ENCODE measurements at places on chromosomes 2 and 18.

DNA sequence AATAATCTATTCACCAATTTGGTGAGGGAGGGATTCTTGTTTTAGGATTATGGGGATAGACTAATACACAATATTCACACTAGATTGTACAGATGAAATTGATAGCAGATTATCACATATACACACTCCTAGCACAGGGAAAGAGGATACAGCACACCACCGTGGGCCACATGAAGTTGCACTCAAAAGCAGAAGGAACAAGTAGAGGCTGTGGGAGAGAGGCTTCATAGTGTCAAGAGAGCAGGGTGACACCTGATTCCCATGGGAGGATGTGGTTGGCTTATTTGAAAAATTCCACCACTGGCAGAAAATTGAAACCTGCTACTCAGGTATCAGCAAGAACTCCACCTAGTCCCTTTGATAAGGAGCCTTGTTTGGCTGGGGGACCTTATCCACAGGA is 395.6 kb downstream of the SPAG16 start:
- no peak for DNase-seq

- DNase-seq = no peak
Observed at GRCh38 chr2:179936654-179937053, 70.4 kb downstream of the CWC22 start.

GRCh38 chr18:12420821-12421421 is 13.2 kb downstream of the PRELID3A start:
- DNase-seq = no peak

DNA sequence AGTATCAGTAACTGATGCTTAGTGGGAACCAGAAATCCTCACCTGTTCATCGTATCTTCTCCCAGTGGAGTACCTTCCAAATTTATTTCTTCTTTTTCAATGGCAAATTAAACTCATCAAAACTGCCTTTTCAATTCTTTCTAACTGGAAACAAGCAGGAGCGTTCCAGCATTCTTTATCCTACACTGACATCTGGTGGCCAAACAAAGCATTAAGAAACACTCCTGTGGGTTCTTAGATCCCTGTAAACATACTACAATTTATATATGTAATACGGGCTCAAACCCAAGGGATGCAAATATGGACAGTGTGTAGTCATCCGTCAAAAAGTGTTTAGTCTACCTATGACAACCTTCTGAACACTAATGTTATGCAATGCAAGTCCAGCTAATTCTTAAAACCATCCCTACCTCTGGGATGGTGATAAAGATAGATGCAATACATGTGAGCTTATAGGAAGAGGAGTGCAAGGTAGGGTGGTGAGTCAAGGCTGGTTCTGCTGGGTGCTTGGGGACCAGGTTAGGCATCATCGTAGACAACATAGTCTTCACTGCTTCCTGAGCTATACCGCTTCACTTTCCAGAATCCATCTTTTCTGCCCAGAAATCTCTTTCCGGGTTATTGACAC is 375.0 kb downstream of the CTNNA2 start:
- DNase-seq = peak; percentile 29

- no peak for DNase-seq
Observed at GRCh38 chr2:119435081-119435952, 3.7 kb downstream of the TMEM37 start.

DNA sequence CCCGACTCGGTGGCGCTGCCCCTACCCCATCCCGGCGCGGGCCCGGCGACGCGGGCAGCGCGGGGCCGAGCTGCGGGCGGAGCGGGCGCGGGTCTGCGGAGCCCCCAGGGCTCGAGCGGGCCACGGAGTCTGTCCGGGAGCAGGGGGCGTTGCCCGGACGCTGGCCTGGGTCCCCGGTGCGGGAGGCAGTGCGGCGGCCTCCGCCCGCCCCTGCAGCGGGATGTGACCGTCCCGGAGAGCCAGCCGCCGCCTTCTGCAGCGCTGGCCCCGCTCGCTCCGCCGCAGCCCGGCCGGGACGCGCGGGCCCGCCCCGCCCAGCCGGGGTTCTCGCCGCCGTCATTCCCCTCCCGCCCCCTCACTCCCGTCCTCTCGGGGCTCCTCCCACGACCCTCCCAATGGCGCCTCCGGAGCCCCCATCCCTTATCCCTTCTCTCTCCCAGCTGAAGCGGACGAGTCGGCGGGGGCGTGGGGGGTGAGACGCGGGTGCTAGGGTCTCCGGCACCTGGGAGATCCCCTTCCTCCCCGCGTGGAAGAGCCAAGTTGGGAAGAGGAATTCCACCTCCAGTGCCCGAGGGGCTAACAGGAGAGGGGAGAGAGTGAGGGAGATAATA is at the start of gene FNDC4:
TSS of gene FNDC4 (minus strand) at position 257 of the 611 bp plus-strand sequence. CDS start 521 bp downstream, outside the sequence.
- peak; percentile 47 for DNase-seq

DNA sequence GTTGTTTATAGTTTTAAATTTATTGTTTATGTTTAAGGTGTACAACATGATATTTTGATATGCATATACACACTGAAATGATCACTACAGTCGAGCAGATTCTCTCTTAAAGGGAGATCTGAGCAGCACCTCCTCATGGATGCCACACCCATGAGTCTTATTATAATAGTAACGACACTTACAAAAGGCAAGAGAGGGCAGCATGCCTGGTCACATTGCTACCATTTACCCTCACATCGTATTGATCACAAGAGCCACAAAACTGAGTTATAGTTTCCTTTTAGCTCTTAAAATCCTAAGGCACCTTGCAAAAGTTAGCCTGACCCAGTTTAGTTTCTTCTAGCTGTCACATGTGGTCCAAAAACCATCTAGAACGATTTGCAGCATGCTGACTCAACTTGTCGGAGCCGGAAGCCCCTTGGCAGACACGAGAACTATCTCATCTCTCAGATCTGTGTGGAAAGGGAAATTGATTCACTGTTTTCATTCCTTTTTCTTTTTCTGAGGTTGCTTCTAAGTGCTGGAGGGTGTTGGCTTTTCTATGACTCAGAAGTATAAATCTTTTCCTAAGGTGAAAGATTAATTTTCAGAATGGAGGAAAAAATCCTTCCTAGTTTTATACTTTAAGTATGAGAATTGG is 85.3 kb downstream of the CDC42EP3 start:
- peak; percentile 28 for DNase-seq

- DNase-seq = no peak
Observed at GRCh38 chr18:54260396-54261072, 8.8 kb upstream of the POLI start.

DNA sequence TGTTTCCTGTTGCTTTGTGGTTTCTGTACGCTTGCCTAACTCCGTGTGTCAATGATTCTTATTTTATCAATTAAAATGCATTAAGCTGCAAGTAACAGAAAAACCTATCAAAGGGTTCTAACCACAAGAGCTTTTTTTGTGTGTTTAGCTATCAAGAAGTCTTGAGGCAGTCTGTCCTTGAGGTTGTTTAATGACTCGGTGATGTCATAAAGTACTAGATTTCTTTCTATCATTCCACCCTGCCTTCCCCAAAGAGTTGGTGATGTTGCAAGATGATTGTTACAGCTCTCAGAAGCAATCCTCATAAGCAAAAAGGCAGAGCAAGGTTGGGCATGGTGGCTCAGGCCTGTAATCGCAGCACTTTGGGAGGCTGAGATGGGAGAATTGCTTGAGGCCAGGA is 51.9 kb upstream of the SPTBN1 start:
- DNase-seq = no peak

- peak; percentile 44 for DNase-seq
Observed at GRCh38 chr2:191171708-191172355, 21.0 kb upstream of the STAT4 start.

- DNase-seq = no peak
Observed at GRCh38 chr18:41681138-41681880, 273.7 kb upstream of the PIK3C3 start.

- no peak for DNase-seq
Observed at GRCh38 chr18:78814766-78815165, 164.9 kb upstream of the SALL3 start.

- DNase-seq = no peak
Observed at GRCh38 chr2:191478799-191479679, 198.9 kb upstream of the NABP1 start.

- DNase-seq = no peak
Observed at GRCh38 chr18:48300463-48300961, 108.7 kb downstream of the ZBTB7C start.

GRCh38 chr2:206728277-206729199 is 10.3 kb upstream of the DYTN start:
- DNase-seq = no peak

DNA sequence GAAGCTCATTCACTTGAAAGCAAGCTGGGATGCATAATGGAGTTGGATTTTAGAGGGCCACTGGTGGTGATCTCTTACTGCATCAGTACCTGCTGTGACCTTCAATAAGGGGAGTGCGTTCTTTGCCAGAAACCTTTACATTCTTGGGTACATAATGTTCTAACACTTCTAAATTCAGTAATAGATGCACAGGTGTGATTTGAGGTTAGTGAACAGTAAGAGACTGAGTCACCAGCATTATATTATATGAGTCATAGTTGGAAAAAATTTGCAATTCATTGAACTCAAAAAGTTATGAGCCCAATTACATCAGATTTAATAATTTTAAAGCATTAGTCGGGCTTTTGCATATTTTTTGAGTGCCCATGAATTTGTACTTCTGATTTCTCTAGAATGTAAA is 803.3 kb downstream of the ADCYAP1 start:
- no peak for DNase-seq

GRCh38 chr2:54789878-54790277 is 66.4 kb downstream of the EML6 start:
- no peak for DNase-seq

GRCh38 chr2:85427300-85427835 is 8.9 kb downstream of the SH2D6 start:
- no peak for DNase-seq

DNA sequence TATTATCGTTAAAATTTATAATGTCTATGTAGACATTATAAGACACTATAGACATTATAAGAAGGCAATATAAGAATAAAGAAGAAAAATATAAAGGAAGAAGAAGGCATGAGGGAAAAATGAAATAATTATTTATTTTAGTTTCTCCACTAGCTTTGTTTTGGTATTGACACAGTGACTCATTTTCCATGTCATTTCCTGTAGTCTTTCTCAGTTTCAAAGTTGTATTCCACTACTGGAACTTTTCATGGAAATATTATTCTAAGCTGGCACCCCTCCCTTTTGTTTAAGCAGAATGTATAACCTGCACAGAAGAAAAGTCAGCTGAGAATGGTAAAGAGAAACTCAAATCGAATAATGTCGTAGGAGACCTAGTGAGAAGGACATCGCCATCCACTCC is 234.2 kb upstream of the NETO1 start:
- DNase-seq = no peak

DNA sequence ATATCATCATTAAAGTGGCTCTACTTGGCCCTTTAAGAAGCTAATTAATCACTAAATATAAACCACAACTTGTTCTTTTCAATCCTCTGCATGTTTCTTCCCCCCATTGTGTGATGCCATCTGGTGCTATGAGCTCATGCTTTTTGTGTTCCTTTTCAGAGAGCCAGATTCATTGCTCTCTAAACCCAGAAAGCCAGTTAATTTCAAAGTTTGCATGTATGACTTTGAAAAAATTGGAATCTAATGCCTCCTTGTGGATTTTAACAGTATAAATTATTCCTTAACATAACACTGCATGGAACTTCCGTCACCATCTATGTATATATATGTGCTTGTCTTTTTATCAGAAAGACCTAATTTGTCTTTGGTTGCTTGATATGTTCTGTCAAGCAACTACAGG is 31.1 kb downstream of the TMEM178A start:
- peak; percentile 51 for DNase-seq

Measured in hepatic stellate cell (primary cell).